ENCODE measurements at places on chromosomes 12 and 14.

GRCh38 chr12:53414756-53415417, 8.8 kb upstream of the AMHR2 start:
- DNase-seq: no peak

DNA sequence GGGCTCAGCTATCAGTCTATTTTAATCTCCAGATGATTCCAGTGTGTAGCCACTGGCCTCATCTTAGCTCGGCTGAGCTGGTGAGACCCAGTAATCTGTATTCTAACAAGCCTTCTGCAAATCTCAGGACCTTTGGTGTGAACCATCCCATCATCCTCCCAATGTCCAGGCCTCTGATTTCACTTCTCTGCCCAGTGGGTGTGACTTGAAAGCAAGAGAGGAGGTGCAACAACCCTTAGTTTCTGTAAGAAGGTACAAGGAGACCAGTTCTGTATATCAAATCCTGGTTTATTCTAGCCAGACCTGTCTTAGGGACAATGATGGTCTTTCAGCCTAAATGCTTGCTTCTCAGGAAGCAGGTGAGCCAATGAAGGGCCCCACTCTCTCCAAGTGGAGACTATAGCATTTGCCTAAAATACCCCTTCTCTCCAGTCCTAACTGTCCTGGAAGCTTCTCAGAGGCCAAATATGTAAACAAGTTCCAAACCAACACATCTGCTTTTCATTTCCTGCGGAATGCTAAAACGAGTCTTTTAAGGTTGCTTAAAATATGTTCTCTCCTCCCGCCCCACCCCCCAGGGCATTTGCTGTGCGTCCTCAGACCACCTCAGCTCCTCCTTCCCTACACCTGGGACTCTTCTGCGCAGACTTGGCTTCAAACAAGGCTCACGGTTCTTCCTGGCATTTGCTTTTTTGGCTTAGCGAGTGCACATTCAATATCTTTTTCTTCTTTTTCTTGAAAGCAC, 78.4 kb upstream of the FUT8 start:
- no peak for DNase-seq

DNA sequence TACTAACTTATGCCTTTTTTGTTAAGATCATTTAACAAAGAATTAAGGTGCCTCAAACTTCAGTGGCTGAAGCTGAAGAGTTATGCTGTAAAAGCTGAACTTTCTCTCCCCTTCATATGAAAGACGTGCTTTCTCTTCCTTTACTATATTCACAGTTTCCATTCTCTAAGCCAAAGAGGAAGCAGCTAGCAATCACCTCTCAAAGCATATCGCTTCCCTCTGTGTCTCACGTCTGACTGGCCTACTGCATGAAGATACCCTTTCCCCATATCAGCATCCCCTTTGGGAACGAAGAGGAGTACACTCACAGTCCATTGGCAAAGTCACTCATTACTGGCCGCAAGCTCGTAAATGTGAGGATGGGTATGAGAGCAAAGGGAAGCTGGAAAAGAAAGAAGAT, 34.9 kb downstream of the SLC11A2 start:
- no peak for DNase-seq

- DNase-seq: no peak
Observed at GRCh38 chr14:24903337-24903736, 146.6 kb downstream of the STXBP6 start.

GRCh38 chr12:58920961-58921861, 907 bp upstream of the LRIG3 start:
- DNase-seq: no peak

- DNase-seq: no peak
Observed at GRCh38 chr14:32693114-32693513, 245.6 kb upstream of the NPAS3 start.

- no peak for DNase-seq
Observed at GRCh38 chr12:63093711-63094110, 57.3 kb downstream of the AVPR1A start.

DNA sequence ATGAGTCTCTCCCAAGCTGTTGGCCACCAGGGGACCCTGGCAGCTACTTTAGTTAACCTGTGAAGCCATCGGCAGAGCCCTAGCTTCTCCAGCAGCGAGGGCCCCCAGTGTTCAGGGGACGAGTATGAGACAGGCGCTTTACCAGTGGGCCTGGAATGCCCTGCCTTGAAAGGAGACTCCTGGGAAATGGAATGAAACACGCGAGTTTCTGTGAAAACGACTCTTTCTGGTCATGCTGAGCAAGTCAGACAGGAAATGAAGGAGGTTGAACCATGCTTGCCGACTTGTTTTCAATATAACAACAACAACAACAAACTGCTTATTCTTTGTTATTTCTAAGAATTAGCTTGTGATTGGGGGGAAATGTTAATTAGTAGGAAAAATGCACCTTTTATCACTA, 42.9 kb downstream of the SFSWAP start:
- no peak for DNase-seq

DNA sequence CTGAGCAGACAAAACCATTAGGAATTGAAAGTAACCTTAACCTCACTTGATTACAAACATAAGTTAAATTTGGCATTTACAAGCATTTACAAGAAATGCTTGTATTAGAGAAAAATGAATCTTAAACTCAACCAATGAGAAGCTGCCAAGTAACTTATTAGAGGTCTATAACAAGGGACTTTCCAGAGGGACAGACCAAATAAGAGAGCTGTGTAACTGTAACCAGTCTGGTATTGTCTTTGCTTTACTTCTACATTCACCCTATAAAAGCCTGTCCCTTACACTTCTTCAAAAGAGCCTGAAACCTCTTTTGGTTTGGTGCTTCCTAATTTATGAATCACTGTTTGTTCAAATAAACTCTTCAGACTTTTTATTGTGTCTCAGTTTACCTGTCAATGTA, 450.0 kb upstream of the FAR2 start:
- no peak for DNase-seq

- DNase-seq: no peak
Observed at GRCh38 chr14:101560534-101561113, 671 bp upstream of the DIO3 start.

- DNase-seq: no peak
Observed at GRCh38 chr12:46908936-46909635, 83.3 kb upstream of the SLC38A4 start.

DNA sequence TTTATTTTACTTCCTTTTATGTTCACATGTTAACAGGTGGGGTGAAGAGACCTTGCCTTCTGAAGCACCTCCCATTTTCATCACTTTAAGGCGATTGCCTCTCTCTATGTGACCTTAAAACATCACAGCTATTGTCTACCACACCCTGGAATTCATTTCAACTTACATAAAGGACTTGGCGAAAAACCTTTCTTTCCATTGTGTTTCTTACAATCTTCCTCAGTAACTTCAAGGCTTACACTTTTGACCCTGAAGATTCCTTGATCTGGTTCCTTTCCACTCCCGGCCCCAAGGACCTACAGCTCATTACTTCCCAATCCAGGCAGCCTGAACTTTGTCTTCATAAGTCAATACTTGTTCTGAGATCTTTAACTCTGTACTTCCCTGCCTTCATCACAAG, 443.3 kb downstream of the ADAMTS20 start:
- no peak for DNase-seq

- DNase-seq: no peak
Observed at GRCh38 chr12:5944688-5945070, 380 bp downstream of the ANO2 start.

DNA sequence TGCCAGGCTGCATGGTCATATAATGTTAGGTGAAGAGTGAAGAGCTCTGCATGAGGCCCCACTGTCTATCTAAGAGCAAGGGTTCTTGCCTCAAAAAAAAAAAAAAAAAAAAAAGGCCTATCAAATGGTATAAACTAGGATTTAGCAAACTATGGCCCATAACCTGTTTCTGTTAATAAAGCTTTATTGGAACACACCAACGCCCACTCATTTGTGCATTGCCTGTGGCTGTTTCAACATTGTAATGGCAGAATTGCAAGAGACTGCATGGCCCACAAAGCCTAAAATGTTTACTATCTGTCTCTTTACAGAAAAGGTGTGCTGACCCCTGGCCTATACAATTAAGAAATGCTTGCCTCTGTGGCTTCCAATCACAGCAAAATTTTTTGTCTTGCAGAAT, 12.8 kb downstream of the PLEKHG7 start:
- DNase-seq: no peak

DNA sequence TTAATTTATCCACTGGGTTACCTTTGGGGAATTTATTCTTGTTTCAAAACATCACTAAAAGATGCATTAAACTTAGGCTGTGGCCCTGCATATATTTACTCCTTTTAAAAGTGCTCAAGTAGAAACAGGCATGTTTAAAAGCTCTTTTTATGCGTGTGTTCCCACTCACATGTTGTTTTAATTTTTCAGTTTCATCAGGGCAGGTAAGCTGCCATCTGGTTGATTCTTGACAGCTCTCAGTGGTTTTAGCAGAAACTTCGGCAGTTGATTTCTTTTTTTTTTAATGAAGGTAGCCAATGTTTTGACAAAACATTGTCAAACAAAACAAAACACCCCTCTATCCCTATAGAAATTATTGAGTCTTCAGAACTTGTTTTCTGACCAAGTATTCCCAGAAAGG, 89.6 kb upstream of the LGR5 start:
- DNase-seq: no peak

- no peak for DNase-seq
Observed at GRCh38 chr12:103780093-103780440, 61.0 kb downstream of the NT5DC3 start.
